NCI-H2171 treated with DMSO at 0.1 percent for 48 hours (cell line): ENCODE measurements at places on chromosomes 2 and 18.

GRCh38 chr18:61360404-61361383 lies 27.5 kb downstream of the CDH20 start:
- DNase-seq, result no peak

DNA sequence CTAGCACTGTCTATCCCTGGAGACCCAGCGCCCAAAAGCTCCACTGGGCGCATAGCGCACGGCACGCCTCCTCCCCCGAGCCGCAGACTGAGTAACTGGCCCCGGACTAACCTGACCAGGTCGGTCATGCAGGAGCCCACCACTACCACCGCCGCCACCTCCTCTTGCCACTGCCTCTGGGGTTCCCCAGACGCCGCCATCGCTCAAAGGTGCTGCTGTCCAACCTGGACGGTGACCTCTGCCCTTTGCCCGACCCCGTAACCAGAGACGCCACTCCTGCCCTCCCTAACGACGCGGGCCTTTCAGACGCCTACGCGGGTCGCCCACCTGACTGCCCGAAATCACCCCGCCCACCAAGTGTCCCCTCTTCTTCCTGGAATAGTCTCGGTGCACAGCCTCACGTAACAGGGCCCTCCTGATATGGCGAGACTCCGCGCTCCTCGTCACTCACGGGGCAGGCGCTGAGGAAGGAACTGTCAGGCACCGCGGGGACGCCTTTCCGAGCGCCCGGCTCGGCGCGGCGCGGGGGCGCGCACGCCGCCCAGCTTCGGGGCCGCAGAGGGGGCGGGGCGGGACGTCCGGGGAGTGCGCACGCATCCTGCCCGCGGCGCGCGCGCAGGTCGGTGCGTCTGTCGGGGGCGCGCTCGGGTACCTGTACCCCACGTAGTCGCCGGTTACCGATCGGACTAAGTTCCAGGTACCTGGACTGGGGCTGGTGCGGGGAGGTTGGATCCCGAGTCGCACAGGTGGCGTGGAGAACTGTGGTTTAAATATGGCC lies at the start of the genes BABAM2 and RBKS:
Gene BABAM2, plus strand, starts transcription at position 584 of the 778 bp plus-strand sequence. CDS start 3,828 bp downstream, outside the sequence.
Gene RBKS, minus strand, starts transcription at position 242 of the 778 bp plus-strand sequence. Its CDS starts 42 bp downstream, at position 200.
- peak; percentile 89 for DNase-seq

- no peak for DNase-seq
Observed at GRCh38 chr2:232299084-232299483, 79.5 kb upstream of the ALPP start.

GRCh38 chr2:231361701-231362554 lies 33.6 kb upstream of the B3GNT7 start:
- no peak for DNase-seq

GRCh38 chr2:158489366-158490112 lies 32.8 kb downstream of the PKP4 start:
- DNase-seq, result no peak

DNA sequence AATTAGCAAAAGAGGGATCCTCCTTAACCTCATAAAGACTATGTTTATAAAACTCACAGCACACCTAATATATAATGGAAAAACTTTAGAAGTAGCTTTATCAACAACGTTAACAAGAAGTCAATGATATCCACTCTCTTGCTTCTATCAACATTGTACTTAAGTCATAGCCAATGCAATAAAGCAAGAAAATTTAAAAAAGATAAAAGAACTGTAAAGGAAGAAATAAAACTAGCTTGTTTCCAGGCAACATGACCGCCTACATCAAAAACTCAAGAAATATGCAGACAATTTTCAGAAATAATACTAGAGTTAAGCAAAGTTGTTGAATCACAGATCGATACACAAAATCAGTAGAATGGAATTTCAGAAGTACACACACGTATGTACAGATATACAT lies 375.5 kb upstream of the SPRED2 start:
- DNase-seq, result no peak

- DNase-seq, result no peak
Observed at GRCh38 chr2:170969030-170969429, 40.0 kb downstream of the GORASP2 start.

DNA sequence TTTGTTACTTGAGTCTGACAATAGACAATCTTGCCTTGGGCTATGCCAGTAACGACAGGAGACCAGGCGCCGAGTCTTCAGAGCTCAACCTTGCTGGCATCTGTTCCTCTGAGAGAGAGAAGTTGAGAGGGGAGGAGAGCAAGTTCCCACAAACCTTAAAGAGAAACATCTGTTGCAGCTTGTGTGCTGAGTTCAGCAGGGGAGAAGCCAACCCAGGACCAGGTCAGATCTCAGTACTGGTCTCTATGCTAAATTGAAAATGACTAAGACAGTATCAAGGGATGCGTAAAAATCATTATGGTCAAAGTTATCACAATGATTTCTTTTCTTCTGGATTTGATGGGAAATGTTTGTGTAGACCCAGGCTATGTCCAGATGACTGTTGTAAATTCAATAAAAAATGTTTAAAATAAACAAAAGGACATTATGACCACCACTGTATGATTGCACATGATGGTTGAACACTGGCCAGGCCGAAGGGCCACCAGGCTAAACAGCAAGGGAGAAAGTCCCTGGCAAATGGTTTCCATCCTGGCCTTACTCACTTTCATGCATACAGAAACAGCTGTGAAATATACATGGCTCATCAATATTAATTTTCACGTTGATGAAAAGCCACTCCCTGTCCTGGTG lies 100.3 kb upstream of the PMAIP1 start:
- DNase-seq, result peak; percentile 43

- no peak for DNase-seq
Observed at GRCh38 chr2:118687192-118687591, 160.3 kb downstream of the EN1 start.

- DNase-seq, result no peak
Observed at GRCh38 chr2:139518321-139518720, 738.1 kb upstream of the NXPH2 start.

DNA sequence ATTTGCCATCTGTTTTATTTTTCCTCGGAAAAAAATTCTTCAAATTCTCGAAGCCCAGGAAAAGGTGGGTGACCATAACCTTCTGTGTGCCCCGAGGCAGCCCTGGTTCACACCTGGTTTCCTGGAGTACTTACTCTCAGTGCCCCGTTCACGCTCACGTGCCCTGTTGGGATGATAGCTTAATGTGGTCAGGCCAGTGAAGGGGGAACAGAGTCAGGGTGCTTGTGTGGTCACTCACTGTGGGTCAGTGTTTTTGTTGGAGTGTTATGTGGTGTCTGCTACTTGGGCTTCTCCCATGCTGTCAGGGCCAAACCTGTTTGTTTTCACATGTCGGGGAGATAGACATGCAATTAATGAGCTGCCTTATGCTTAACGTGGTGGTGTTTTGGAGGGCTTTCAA lies 78.1 kb downstream of the MAP4K4 start:
- no peak for DNase-seq

DNA sequence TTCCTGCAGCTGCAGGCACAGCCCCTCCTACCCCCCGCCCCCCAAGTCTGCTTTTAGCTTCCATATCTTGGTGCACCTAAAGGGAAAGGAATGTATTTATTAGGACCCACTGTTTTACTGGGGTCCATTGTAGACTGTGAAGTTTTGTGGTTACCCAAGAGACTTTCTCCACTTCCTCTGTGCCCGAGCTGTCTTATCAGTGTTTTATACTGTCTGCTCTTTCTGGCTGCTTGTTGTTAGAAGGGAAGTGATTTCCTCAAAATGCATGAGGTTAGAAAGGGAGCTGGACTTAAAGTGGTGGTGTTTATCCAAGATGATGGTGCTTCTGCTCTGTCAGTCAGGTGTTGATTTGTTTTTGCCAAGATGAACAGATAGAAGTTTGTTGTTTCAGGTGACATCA lies 85.0 kb downstream of the PTH2R start:
- DNase-seq, result no peak

DNA sequence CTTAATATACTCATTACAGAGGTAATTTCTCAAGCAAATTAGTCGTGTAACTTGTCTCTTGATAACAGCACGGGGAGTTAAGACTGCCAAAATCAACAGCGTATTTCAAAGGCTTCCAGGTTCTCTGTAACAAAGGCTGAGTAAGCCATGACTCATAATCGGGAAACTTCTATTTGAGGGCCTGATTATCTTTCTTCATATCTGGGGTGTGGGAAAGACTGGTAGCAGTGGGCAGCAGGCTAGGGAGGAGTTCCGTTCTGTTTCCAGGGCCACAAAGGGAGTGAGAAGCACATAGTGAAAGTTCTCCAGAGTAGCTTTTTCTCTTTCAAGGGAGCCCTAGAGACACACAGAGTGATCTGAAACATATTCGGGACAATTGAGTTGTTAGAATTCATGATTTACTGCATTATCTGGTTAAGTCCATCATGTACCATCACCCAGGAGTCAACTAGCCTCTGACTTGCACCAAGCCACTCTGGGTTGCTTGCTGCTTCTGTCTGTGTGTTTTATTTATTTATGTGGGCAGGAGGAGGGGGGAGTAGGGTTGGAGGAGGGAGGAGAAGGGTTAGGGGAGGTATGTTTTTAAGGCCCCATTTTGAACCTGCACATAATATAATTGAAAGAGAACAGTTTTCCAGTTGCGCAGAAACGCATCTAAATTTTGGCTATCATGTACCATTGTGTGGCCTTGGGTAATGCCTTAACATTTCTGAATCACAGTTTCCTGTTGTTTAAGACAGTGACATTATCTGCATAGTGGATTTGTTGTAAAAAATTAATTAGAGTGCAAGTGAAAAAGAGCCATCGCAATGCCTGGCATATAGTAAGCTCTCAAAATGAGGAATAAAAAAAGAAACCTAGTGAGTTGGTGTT lies 80.5 kb upstream of the ITPRID2 start:
- no peak for DNase-seq

DNA sequence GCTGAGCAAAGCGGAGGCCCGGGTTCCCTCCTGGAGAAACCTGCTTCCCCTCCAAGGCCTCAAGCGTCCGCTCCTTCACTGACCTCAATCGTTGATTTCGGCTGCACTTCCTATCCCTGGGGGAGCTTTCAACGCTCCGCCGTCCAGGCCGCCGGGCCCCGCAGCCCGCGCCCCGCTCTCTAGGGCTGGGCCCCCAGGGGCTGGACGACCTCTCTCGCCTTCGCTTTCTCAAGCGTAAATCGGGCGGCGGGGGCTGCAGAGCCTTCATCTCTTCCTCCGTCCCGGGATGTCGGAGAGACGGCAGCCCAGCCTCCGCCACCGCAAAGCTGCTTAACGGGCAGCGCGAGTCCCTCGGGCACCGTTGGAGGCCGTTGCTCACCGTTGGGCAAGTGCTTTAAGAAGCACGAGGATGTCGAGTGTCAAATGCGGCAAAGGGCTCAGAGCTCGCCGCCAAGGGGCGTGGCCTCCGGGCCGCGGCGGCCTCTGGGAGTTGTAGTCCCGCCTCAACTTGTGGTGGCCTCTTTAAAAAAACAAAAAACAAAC lies 8.5 kb downstream of the HES6 start:
- DNase-seq, result no peak

- no peak for DNase-seq
Observed at GRCh38 chr2:13919981-13920382, 712.5 kb upstream of the LRATD1 start.

GRCh38 chr2:199707593-199708185 lies 143.3 kb downstream of the FTCDNL1 start:
- no peak for DNase-seq

GRCh38 chr2:17753803-17754663 lies at the start of the genes GEN1 and SMC6:
Gene GEN1 (plus strand): TSS chr2:17754138. CDS start chr2:17759944, 5,806 bp downstream.
Gene SMC6 (minus strand): TSS chr2:17753810. CDS start chr2:17745946, 7,864 bp downstream.
- DNase-seq, result peak; percentile 95

DNA sequence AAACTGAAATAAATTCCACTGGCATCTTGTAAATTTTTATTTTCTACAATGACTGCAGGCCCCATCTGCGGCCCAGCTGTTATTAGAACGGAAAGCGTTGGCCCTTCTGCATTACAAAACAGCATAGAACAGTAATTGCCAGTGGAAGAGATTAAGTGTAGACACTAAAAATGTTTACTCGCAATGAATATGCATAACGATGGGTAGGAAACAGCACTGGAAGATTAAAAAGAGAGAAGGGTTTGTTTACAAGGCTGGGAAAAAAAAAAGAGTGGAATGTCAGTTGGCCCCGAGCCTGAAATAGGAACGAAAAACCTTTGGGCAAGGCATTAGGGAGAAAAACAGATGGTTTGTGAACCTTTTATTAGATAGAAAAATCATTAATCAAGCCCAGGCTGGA lies 275.9 kb upstream of the TCF4 start:
- DNase-seq, result peak; percentile 95

GRCh38 chr18:68735483-68736343 lies 20.8 kb upstream of the TMX3 start:
- DNase-seq, result peak; percentile 37

GRCh38 chr2:146119586-146119985 lies 1599.7 kb upstream of the ZEB2 start:
- DNase-seq, result no peak

DNA sequence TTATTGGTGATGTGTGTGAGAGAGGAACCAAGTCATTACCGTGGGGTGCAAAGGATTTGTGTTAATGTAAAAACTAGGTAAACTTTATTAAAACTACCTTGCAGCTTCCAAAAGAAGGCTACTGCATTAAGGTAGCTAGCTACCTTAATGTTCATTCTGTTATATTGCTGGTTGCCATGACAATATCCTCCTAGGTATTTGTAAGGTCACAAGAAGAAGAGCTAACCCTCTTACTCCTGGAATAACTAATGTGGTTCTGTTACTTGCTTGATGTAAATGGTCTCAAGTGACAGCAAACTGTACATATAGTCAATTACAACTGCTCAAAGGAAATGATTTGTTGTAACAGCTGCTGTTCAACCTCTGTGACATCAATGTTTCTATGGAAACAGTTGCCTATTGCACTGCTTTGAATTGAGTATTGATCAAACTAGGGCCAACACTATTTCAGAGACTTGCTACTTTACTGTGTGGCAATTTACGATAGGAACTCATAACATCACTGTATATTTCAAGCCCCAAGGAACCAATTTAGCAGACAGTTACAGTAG lies 319.8 kb upstream of the HNRNPA3 start:
- DNase-seq, result peak; percentile 5

DNA sequence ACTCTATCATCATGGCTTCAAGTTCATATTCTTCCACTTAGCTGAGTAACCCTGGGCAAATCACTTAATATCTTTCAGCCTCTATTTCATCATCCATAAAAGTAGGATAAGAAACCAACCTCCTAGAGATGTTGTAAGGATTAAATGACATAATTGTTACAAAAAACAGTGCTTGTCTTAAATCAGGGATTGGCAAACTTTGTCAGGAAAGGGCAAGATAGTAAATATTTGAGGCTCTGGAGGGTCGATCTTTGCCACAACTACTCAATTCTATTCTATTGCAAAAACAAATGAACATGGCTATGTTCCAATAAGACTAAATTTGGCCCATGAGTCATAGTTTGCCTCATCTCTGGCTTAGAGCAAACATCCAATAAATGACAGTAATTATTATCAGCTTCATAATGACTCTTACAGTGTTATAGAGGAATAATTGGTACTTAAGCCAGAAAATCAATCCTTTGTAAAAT lies 184.7 kb downstream of the SATB2 start:
- no peak for DNase-seq

GRCh38 chr18:13461936-13462335 lies 243.4 kb downstream of the LDLRAD4 start:
- DNase-seq, result no peak

- DNase-seq, result peak; percentile 85
Observed at GRCh38 chr2:176096986-176097819, 2.4 kb upstream of the HOXD12 start.

DNA sequence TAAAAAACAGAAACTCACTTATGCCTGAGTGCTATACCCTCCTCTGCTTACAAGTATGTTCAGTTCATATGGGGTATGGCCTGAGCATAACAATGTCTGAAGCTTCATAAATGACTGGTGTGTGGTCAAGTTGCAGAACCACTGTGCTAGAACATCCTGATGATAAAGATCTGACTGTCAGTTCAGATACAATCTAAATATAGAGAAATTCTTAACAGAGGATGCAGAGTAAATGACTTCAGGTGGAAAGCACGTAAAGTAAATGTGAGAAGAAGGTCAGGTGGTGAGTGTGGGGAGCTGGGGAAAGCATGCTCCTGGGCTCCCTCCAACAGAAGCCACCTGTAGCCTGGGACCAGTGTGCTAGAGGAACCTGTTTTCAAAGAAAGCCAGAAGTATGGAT lies 926.2 kb downstream of the TSN start:
- DNase-seq, result no peak
